Stimulated activated CD4-positive, alpha-beta T cell treated with anti-CD3 and anti-CD28 coated beads, TNF-alpha, amount 100 ng/mL, for 1 hour (primary cell): ENCODE measurements at places on chromosomes 2 and 18.

DNA sequence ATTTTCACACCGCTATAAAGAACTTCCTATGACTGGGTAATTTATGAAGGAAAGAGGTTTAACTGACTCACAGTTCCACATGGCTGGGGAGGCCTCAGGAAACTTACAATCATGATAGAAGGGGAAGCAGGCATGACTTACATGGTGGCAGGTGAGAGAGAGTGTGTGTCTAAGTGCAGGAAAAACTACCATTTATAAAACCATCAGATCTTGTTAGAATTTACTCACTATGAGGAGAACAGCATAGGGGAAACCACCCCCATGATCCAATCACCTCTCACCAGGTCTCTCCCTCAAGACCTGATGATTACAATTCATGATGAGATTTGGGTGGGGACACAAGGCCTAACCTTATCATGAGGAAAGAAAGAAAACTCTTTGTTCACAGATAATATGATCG, 174.6 kb downstream of the SRBD1 start:
- no peak for DNase-seq

- DNase-seq: no peak
These were observed 19.8 kb upstream of the NFU1 start for GRCh38 chr2:69456950-69457445.

DNA sequence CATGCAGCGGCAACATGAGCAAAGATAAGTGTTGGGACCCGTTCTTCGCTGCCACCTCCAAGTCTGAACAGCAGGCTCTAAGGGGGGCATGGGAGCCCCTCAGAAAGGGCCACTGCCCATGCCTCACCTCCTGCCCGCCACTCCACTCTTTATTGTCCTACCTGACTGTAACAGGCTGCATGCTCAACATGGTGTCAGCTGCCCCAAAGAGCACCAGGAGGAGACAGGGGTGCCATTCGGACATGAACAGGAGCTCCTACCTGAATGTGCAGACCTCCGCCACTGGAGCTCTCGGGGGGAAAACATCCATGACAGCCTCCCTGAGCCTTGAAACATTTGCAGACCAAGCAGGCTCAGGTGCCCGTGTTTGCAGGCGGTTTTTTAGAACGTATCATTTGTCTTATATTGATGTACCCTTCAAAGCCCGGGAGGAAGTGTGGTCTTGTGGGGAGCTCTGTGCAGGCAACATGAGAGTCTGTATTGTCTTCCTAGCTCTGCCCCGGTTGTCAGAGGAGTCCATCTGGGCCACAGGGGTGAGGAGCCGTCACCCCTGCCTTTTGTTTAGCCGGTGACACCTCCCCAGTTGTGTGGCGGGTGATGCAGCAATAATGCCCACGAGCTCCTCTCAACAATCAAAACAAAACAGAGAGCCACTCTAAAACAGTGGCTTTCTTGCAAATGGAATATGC, 35.1 kb upstream of the CD8A start:
- DNase-seq: no peak

DNA sequence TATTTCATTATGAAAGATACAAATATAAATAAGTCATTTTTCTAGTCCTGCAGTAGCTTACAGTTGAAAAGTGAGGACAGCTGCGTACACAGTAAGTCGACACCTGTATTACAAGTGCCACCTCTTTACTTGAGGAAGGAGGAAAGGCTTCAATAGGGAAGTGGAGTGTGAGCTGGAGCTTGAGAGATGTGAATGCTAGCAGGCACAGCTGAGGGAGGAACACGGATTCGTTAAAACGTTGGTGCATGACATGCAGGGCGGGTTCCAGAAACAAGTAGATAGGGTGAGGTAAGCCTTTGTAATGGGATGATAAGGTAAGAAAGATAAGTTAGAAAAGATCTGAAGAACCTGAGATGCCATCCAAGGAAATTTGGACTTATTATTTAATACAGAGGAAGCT, 98.1 kb upstream of the CSRNP3 start:
- DNase-seq: no peak

DNA sequence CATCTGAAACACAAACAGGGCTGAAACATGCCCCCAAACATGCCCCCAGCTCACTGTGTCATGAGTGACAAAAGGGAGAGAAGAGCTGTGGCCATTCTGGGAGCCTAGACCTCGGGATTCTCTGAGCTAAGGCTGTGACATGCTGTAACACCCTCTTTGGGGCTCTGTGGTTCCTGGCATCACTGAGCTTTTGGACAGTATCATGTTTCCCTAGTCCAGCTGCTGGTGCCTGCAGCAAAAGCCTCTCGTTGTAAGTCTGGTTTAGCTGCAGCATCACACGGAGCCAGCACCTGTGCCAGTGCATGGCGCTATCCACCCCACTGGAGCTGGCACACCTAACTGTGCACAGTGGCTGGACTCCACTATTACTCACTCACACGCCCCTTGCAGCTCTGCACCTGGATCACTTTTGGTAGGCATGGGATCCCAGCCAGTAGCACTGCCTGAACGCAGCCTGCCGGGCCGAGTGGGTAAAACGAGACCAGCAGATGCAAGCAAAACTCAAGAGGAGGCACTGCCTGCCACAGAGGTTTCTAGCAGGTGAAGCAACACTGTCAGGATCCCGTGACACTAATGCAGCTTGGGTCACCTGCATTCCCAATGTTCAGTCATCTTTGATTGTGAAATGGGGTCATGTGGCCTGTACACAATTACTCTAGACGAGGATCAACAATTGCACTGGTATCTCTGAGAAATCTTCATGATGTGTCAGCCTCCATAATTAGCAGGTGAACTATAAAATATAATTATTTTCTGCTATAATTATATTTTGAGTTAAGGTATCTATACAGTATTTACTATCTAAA, 547.2 kb downstream of the ZNF804A start:
- no peak for DNase-seq

DNA sequence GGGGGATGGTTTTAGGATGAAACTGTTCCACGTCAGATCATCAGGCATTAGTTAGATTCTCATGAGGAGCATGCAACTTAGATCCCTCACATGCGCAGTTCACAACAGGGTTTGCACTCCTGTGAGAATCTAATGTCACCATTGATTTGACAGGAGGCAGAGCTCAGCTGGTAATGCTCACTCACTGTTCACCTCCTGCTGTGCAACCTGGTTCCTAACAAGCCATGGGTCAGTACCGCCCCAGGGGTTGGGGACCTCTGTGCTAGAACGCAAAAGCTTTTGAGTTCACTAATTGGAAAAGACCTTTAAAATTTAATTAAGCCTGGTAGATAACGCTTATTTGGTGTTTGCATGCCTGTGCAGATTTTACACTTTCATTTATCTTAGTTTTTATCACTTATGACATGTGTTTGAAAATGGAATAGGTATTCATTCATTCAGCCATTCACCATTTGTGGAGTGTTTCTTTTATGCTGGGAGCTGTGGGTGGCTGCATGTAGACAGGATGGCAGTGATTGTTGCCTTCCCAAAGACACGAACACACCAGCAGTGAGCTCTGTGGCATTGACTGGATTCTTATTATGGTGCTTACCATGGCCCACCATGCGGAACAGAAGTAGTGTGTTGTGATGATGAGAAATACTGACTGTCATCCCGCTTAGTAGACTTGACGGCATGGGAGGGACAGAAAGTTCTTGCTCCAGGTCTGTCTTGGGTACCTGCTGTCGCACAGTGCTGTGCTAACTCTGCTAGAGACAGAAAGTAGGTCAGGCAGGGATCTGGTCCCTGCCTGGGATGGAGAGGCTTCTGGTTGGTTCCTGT, 6.4 kb downstream of the RAB31 start:
- no peak for DNase-seq

DNA sequence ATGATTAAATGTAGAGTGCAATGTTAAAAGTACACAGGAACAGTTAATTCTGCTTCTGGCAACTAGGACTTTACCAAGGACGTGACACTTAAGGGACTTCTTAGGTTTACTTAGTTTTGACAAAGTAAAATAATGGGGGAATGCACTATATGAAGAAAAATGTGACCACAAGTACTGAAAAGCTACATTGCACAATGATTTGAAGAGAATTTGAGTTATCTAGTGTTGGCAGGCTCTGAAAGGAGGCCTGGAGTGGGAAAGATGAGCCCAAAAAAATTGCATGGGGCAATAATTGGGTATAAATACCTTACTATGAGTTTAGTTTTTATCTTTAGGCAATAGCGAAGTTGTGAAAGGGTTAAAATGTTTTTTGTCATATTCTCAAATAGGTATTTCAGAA, 173.7 kb downstream of the DOK6 start:
- no peak for DNase-seq

- DNase-seq: no peak
These were observed 221.9 kb downstream of the DYM start for GRCh38 chr18:49238433-49239042.

- DNase-seq: no peak
These were observed 366.0 kb upstream of the SLC14A2 start for GRCh38 chr18:45249246-45249661.

DNA sequence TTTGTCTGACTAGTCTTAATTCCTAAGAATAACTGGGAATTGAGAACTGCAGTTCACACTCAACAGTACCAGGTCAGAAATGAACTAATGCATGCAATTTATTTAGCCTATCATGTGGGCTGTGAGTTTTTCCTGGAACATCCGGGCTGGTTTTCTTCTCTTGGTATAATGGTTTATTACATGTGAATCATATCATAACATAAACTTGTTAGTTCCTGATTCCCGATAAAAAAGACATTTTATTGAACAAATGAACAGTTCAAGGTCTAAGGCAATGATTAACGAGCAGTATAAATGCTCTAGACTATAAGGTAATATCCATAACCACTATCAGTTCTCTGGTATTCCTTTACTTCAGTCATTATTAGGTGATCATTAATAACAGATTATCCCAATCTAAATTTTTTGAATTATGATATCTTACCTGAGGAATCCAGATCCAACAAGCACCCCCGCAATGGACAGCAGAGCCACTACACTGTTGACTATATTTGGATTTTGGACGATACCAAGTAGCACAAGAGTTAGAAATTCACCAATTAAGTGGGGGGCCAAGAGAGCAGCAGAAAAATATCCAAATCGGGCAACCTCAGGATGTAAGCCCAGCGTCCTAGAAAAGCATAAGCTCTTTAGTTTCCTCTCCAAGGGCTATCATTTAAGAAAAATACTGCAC, 19.0 kb downstream of the ABCG5 start:
- DNase-seq: no peak

DNA sequence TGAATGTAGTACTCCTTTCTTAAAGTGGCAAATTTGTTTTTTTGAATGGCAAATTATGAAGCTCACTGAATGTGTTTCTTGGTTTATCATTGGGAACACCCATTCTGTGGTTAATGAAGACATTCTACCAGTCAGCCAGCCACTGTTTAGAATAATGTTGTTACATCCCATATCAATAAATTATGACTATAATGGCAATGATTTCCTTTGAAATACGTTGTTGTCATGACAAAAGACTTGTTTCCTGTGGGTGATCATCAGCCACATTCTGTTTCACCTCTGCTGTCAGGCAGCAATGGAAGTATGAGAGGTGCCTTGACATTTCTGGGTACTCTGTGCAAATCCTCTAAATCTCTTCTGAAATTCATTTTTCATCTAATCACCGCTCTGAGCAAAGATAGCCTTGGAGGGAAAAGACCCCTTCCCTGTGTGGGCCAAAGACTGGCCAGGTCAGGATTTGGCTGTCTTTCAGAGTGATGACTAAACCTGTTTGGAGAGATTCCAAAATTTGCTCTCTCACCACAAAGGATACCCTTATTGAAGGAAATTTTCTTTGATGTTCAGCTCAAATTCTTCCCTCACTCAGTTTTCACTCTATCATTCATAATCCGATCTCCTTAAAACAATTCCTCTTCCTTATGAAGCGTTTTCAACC, 869.2 kb downstream of the BCL11A start:
- no peak for DNase-seq

GRCh38 chr18:59468821-59469220, 109.8 kb upstream of the LMAN1 start:
- DNase-seq: no peak

GRCh38 chr2:235966396-235966795, 201.8 kb downstream of the GBX2 start:
- DNase-seq: no peak

DNA sequence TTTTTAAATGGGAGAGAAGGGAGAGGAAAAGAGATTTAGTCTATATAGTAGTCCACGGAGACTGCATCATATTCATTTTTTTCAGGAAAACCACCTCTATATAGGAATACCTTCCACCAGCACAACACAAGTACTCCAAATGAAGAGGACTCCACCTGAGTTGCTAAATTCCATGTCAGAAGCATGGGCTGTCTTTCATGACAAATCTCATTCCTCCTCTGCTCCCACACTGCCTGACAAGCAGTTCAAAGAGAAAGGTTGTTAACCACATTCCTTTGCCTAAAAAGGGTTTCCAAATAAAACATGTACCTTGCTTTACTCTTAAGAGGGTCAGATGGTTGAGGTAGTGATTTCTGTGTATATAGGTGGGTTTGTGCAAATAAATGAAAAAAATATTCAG, 122.0 kb downstream of the TMEFF2 start:
- DNase-seq: no peak

GRCh38 chr2:118539290-118539689, 308.2 kb downstream of the EN1 start:
- DNase-seq: no peak

- no peak for DNase-seq
These were observed 151.6 kb downstream of the MYO1B start for GRCh38 chr2:191396794-191397193.

GRCh38 chr2:218829868-218830451, 1.6 kb downstream of the PRKAG3 start:
- no peak for DNase-seq

DNA sequence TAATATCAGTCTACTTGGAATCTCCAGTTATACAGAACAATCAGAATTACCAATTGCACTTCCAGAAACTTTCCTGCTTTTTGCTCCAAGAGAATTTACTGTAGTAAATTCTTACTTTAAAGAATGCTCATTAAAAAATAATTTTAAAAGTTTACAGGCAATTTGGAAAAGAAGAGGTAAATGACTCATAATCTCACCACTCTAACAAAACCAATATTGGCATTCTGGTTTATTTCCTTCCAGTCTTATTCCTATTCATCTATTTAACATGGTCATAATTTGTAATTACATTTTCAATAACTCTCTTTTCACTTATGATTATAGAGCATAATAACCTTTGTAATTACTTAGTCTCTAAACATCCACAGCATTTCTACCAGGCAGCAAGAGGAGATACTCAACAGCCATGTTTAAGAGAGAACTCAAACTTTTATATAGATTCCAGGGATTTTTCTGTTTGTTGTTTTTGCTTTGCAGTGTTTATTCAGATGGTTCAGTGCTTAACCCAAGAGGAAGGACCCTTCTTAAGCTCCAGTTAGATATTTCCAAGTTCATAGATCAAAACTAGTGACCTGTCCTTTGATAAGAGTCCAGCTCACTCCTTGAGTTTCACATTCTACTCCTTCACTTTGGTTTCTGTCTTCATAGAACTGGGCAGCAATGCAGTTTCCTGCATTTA, 464.7 kb downstream of the TXNL1 start:
- no peak for DNase-seq

- no peak for DNase-seq
These were observed 38.1 kb upstream of the SCLY start for GRCh38 chr2:238022594-238023157.

DNA sequence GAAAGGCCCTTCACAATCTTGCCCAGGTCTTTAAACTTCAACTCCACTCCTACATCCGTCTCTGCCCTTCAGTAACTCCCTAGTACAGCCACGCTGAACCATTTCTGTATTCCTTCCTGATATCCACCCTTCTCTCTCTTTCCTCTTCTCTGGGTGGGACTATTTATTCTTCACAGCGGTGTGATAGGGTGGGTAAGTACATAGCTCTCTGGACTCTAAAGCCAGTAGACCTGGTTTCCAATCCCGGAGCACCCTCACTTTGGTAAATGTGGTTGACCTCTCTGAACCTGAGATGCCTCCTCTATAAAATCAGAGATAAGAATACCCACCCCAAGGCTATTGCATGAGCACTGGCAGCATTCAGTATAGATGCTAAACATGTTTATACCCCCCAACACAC, 86.7 kb downstream of the ATL2 start:
- DNase-seq: no peak
